ENCODE measurements at places on chromosomes 4 and X. TPM values are rescaled to one million over a fixed set of nuclear protein-coding genes. Genes with fewer than 3 reads are reported as not detected.

UGT2B17 gene
- not detected for total RNA-seq

NUDT11 gene
- 19.3 TPM for total RNA-seq

DNA sequence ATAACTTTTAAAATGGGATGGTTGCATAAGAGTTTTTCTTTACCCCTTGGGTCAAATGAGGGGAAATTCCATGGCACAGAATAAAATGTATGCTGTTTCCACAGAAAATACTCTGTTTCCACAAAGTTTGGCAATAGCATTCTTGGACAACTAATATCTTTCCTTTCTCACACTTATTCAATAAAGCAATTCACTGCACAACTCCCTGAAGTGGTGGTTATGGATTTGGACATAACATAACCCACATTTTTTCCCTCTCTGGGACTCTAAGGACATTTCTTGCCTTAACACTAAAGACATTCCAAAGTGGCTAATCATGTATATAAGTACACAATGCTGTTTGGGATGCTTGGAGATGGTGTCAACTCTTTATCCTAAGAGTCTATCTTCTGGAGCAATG is 51.7 kb upstream of the GPM6B start:
- DNase-seq: no peak

GRCh38 chr4:174663216-174663615 is 140.9 kb upstream of the HPGD start:
- no peak for DNase-seq

GRCh38 chr4:130333241-130333759 is 1237.3 kb downstream of the C4orf33 start:
- DNase-seq: no peak

DNA sequence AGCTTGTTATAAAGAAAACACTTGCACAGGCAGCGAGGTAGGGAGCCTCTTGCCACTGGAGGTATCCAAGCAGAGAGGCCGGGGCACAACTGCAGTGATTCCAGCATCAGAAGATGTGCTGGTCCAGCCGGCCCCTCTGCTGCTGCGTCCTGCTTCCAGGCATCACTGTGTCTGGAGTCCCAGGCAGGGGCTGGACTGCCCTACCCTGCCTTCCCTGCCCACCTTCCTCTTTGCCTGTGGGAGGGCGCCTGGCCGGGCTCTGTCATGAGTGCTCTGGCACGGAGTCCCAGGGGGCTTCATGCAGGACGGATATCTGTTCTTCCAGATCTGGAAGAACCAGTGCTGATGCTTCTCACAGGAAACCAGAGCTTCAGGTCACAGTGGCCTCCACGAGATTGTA is 187.6 kb upstream of the PSAPL1 start:
- no peak for DNase-seq

Measured in type B pancreatic cell (in vitro differentiated cells).